ENCODE measurements at places on chromosomes 4 and X.

GRCh38 chrX:10884246-10884645, 226.9 kb upstream of the HCCS start:
- no peak for DNase-seq

- DNase-seq = no peak
Measured at GRCh38 chr4:53752124-53752523, 160.8 kb upstream of the LNX1 start.

DNA sequence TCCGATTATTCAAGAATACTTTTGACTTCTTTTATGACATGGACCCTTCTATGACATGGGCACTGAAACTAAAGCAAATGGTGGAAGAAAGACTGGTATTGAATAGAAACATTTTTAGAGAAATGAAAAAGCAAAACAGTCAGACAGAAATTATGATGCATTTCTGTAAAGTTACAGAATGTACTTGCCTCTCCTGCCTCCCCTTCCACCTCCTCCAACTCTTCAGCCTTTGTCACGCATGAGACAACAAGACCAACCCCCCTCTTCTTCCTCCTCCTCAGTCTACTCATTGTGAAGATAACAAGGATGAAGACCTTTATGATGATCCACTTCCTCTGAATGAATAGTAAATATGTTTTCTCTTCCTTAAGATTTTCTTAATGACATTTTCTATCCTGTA, 46.3 kb upstream of the HUWE1 start:
- no peak for DNase-seq

- no peak for DNase-seq
Measured at GRCh38 chr4:71445811-71446210, 107.0 kb downstream of the SLC4A4 start.

GRCh38 chr4:47488706-47489105, 3.6 kb downstream of the ATP10D start:
- no peak for DNase-seq

GRCh38 chrX:5337160-5337559, 891.5 kb downstream of the NLGN4X start:
- DNase-seq = no peak

- no peak for DNase-seq
Measured at GRCh38 chr4:4941751-4942150, 77.5 kb downstream of the CYTL1 start.

Data from KBM-7 (cell line).